Stimulated activated CD8-positive, alpha-beta memory T cell treated with anti-CD3 and anti-CD28 coated beads, Interleukin-4, amount 100 ng/mL, for 1 hour (primary cell): ENCODE measurements at places on chromosomes 7 and 10.

DNA sequence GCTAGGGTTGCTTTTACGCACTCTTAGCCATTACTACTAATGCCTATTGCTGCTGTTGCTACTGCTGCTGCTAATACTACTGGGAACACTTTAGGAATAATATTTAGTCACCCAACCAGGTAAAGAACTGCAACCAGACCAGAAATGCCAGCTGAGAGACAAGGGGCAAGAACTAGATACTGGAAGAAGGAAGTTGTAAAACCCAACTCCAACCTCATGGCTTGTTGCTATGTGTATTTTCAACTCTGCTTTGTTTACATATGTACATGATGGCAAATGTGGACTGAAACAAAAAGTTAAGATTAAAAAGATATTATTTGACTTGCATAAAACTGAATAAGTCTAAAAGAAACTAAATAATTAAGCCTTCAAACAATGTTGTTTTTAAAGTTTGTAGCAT is 177.7 kb downstream of the GNAT3 start:
- DNase-seq = no peak

GRCh38 chr7:100095704-100096103 is 5.5 kb downstream of the MCM7 start:
- DNase-seq = no peak

GRCh38 chr10:36759141-36759805 is 366.1 kb upstream of the ANKRD30A start:
- no peak for DNase-seq

- no peak for DNase-seq
Measured at GRCh38 chr10:77583527-77583926, 54.1 kb downstream of the KCNMA1 start.

GRCh38 chr10:62755662-62756653 is 48.6 kb upstream of the ADO start:
- DNase-seq = no peak

GRCh38 chr10:5811387-5811821 is 1.8 kb downstream of the GDI2 start:
- no peak for DNase-seq

- no peak for DNase-seq
Measured at GRCh38 chr7:116560021-116560970, 35.5 kb downstream of the CAV1 start.

DNA sequence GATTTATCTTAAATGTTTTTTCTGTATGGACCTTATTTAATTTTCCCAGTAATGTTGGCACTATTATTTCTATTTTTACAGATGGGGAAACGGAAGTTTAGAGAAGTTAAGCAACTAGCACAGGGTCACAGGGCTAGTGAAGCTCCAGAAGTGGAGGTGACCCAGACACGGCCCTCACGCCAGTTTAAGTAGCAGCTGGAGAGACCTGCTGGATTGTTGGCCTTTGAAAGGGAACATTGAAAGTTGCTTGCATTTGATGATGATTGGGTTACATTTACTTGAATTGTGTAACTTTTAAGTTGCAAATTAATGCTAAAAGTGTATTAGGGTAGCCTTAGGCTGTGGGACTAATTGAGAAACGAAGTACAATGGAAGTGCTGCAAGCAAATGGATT is 25.6 kb downstream of the CDK14 start:
- no peak for DNase-seq

DNA sequence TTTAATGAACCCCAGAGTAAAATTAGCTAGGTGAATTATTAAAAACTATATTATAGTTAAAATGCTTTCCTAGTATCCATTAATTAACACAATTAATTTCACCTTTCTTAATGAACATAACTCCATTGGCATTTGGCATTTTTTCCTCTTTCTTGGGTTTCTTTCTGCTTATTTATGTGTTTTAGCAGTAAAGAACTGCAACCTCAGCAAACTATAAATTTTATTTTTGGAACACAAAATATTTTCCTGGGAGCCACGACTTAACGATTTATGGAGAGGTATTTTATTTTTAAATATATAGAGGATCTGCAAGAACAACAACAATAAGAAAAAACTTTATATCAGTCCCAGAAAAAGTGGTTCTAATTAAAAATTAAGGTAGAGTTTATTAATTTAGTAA is 447.4 kb upstream of the ETV1 start:
- no peak for DNase-seq

GRCh38 chr7:54719974-54720373 is 39.0 kb downstream of the SEC61G start:
- DNase-seq = no peak

DNA sequence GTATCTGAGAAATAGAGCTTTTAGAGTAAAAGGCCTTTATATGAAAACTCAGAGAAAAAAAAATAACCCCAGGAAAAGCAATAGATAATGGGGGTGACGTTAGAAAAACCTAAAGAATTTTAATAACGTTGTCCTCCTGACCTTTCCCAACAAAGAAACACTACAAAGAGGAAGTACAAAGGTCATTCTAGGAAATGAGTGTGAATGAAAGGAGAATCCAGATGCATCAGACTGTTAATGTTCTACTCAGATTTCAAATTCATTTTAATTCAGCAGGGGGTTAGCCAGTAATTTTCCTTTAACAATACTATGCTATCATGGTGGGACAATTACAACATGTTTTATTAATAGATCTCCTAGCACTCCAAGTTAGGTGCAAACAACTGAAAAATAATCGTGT is 73.8 kb upstream of the CDK1 start:
- no peak for DNase-seq
